ENCODE measurements at places on chromosomes 1 and 21.

DNA sequence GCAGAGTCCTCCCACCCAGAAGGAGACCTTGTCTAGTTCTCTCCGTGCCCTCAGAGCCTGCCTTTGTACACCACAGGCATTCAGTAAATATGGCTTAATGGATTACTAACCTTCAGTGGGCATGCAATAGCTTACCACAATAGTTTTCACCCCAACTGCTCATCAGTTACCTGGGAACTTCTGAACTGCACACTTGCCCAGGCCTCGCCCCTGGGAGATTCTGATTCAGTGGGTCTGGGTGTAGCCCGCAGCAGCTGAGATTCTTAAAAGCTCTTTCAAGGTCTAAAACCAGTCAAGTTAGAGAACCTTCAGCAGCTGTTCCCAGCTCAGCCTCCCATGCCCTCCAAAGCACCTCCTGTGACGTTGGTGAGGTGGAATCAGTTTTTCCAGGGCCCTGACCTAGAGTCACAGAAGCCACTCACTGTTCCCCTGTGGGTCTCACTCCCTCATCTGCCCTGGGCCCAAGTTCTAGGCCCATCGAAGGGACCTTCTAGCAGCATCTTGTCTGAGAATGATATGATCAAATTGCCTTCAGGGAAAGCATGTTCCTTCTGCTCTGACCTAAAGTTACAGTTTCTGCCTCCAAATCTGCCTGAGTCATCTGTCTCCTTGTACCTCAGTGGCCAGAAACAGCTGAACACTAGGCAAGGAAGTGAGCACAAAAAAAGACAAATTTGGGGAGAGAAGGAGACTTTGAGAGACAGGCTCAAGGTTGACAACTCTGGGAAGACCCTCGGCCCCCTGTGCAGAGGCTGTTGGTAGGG, 10.8 kb downstream of the ASAP3 start:
- no peak for DNase-seq

DNA sequence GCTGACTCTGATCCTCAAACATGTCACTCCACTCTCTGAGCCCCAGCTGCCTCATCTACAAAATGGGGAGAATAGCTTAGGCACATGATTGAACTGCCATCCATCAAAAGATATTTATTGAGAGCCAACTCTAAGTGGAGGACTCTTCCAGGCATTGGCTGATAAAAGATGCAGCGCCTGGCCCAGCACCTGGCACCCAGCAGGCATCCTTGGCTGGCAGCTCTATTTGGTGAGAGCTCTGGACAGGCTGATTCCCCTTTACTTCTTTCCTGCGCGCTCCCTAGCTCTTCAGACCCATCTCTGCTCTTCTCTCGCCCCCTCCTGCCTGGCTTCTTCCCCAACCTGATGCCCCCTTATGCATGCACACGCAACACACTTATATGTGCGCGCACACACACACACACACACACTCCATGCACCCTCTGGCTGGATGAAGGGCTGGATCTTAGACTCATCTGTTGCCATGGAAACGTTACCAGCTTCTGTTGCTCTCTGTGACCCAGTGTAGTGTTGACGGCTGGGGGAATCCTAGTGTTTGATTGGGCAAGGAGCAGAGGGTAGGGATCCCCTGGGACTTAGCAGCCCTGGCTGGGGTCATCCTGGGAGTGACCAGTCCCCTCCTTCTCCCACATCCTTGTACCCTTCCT, 49.3 kb downstream of the VWA5B1 start:
- DNase-seq = no peak

GRCh38 chr1:107943694-107944093, 21.3 kb downstream of the VAV3 start:
- no peak for DNase-seq

DNA sequence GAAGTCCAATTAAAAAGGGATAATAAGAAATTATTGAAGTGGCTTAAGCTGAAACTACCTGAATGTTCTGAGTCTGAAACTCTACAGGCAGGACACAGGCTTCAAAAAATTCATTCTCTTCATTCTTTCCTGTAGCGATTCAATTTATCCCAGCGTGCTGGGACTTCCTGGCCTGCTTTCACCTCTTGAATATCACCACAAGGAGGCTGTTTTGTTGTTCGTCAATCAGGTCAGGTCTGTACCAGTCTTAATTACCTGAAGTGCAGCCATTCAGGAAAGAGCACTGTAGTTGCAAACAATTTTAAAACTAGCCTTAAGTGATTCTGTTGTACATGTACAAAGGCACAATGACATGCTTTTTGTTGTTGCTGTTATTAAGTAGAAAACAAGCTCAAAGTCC, 38.4 kb downstream of the FYB2 start:
- no peak for DNase-seq

- DNase-seq = no peak
Observed at GRCh38 chr1:70667494-70668170, 256.6 kb downstream of the CTH start.

DNA sequence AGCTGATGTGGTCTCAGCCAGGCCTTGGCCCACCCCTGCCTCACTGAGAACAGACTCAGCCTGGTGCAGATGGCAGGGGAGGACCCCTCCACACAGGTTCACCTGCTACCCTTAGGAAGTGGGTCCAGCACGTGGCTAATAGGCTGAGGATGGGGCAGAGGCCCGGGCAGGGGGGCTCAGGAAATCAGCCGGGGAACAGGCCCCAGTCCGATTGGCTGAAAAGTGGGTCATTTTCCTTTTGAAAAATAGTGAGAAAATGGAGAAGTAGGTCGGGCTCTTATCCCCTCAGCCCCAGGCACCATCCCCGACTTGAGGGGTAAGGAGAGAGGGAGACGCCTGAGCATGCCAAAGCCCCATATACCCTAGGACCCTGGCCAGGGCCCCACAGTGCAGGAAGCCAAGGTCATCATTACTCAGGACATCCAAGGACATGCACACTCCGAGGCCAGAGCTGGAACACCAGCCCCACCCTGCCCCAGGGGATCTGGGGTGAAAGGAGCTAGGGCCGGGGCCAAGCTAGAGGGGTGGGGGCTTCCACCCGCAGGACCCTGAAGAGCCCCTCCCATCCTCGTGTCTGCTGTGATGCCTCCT, 11.0 kb downstream of the DLGAP3 start:
- no peak for DNase-seq

- no peak for DNase-seq
Observed at GRCh38 chr1:25811384-25812082, 8.2 kb upstream of the MTFR1L start.

GRCh38 chr1:27102707-27103468, 52.0 kb downstream of the SLC9A1 start:
- no peak for DNase-seq

DNA sequence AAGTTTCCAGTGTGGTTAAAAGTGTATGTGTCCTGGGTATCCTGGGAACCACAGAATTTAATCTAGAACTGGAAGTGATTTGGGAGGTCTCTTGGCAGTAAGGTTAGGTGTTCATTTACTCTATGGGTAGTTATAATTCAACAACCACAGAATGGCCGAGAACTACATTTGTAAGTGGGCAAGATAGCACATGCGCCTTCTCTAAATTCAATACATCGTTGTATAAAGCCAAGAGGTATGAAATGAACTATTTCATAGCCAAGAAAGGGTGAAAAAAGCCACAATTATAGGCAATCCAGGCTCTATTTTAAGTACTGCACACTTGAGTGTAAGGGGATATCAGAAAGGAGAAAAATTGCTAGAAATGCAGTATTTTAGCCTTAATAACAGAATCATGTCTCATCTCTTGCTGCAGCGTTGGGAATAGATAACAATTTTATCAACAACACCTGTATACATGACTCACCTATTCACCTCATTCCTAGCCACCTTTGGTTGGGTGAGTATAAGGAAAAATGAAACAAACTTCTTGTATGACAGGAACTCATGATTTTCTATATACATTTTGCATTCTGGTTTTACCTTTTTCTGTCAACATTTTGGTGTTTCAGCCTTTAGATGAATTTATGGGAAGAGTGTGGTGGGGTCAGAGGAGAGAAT, 4.5 kb downstream of the SDCCAG8 start:
- DNase-seq = no peak

GRCh38 chr21:43849532-43850299, 15.3 kb upstream of the AGPAT3 start:
- DNase-seq = no peak

DNA sequence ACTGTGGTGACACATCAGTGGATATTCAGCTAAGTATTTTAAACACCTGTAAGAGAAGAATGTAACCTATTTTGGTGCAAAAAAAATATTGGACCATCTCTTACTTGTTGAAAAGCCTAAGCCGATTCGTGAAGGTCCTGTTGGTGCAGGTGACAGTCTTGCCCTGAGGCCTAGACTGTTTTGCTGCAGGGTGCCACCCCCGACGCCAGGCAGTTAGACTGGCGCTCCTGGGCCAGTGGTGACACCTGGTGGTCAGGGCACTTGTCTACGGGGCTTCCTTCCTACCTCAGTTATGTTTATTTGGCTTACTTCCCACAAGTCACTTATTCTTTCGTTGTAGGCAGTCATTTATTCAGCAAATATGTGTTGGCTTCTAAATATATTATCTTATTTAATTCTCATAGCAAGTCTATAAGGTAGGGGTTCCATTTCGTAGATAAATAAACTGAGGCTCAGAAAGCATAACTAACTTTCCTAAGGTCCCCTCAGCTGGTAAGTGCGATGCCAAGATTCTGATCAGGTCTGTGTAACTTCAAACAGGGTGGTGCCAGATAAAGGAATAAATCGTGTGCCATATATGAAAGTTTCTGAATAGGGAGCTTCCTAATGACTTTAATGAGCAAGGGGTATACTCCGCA, 1.9 kb downstream of the EEIG2 start:
- no peak for DNase-seq

- DNase-seq = no peak
Observed at GRCh38 chr1:51549016-51549619, 30.1 kb upstream of the EPS15 start.

DNA sequence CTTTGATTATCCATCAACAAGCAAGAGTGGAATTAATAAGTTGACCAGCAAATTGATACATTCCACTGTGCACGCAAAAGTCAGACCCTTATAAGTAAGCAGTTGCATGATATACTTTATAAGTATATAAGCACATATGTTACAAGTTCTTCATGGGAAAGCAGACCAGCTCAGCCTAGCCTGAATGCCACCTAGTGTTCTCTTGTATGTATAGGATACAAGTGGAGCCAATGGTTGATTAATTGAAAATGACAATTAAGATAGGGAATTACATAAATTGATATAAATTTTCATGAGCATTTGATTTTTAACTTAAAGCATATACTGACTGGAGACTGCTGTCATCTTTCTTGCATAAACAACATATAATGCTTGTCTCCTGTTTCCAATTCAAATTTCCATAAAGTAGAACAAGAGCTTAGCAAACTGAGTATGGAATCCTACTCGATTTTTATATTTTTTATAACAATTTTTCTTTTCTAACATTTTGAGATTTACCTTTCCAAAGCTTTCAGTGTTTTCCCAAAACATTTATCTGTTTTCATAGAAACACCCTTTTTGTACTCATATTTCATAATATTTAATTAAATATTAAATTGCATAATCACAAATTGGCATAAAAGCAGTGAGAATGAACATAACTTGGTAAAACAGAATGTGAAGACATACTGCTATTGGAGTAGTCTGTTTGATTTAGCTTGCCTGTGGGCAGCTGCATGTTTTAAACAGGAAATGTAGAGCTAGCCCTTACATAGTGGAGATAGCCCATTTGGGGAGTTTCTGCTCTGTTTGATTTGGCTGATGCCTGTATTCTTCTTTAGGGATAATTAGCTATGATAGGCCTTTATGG, 62.8 kb downstream of the MAGI3 start:
- DNase-seq = no peak

- DNase-seq = no peak
Observed at GRCh38 chr1:151537112-151537511, 3.0 kb upstream of the TUFT1 start.

DNA sequence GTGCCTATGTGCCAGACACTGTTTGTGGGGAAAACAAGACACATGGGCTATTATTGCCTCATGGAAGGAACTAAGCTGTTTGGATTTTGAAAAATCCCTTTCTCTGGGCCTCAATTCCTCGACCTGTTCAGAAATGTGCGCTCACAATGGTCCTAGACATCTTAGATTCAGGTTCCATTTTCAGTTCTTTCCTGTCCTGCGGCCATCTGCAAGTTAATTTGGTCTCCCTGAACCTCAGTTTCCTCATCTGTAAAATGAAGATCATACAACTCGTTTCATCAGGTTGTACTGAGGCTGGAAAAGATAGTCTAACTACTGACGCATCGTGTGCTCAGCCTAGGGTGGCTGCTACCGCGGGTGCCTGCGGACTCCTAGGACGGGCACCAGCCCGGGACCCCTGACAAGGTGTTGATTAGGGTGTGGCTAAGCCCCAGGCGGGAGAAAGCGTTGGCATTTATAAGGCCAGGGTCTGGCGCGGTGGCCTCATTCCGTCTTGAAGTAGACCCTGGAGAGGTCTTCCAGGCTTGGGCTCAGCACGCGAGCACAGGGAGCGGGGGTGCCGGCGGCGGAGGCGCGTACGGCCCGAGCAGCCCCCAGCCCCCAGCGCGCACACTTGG, 493 bp upstream of the ELOA start:
- no peak for DNase-seq

DNA sequence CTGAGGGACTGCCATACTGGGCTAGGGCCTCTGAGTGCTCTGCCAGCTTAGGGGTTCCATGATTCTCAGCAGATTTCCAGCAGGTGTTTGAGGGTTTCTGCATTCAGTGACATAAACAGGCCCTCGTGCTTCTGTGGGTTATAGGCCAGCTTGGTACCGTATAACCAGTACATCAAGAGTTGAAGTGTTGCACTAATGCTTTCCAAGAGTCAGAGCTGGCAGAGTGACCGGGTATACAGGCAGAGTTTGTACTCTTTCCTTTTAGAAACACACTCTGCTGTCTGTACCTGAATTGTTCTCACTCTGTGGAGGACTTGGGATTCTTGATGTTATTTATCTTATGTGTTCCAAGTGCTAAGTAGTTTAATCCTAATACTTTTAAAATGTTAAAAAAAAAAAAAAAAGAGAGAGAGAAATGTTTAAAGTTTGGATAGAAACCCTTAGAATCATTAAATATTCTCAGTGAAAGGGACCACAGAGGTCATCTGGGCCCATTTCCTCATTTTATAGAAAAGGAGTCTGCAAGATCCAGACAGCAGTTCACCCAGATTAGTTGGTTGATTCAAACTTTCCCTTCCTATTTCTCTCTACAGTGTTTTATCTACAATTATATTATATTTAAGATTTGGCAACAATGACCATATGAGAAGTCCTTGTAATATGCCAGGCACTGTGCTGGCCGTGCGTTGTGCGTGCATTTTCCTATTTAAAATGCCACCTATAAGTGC, 325.8 kb downstream of the KIF26B start:
- no peak for DNase-seq

GRCh38 chr1:86747304-86747703, 42.9 kb downstream of the SH3GLB1 start:
- no peak for DNase-seq

GRCh38 chr1:77538956-77539518, 143.4 kb downstream of the ZZZ3 start:
- DNase-seq = peak; percentile 66

Data from BJ (cell line).